ENCODE measurements at places on chromosomes 3 and 15. TPM values are rescaled to one million over a fixed set of nuclear protein-coding genes. Genes with fewer than 3 reads are reported as not detected.
A peak's percentile ranks its signal among the peaks of the same experiment; 100 is the strongest.

Gene HIGD2B
- not detected for total RNA-seq

Gene ARGFX
- not detected for total RNA-seq

Gene COL6A5
- not detected for total RNA-seq

Gene RTP3
- total RNA-seq = not detected

Gene MAN2C1
- 244 TPM for total RNA-seq

Gene EEFSEC
- 26.7 TPM for total RNA-seq

Gene LRRC2
- total RNA-seq = 0.77 TPM

Gene PATL2
- 0.33 TPM for total RNA-seq

Gene CCR9
- total RNA-seq = 0.27 TPM

Gene CHRD
- 33.0 TPM for total RNA-seq

Gene SLC2A2
- not detected for total RNA-seq

DNA sequence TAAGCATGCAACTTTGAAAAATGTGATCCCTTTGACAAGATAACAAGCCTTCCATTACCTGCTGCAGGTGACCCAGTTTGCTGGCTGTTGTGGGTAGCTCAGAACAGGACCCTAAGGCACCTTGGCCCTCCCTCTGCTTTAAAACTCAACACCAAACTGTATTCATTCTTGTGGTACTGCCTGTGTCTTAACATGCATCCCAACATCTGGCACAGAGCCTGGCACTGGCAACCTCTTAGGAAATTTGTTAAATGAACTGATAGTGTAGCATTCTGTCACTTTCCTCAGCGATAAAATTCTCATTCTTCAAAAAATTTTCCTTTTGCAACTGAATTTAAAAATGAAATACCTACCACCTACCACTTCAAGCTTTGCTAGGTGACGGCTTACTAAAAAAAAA lies 287.3 kb upstream of the ADAMTS9 start:
- DNase-seq = peak; percentile 52
- H3K36me3 ChIP-seq = no peaks in the 10 kb centered on the region
- H3K4me3 ChIP-seq = no peak overlapping the region

DNA sequence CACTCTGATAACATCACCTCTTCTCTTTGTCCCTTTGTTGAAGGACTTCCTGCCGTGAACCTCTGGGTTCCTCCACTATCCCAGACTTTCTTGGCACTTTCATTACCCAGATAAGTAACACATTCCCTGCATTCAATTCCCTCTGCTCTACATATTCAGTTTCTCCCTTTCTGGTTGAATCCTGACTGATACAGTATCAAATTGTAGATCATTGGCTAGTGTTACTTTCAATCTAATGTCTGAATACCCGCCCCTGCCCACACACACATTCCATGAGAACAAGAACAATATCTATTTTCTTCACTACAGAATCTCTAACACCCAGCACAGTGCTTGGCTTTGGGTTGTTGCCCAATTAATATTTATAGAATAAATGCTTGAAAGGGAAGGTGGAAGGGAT lies 163.5 kb downstream of the ABHD5 start:
- peaks cover 29% of the 10 kb centered on the region for H3K27me3 ChIP-seq
- H3K27ac ChIP-seq = no peak overlapping the region
- no peak for DNase-seq

- H3K4me1 ChIP-seq = peaks cover 13% of the 10 kb centered on the region
- H3K27me3 ChIP-seq = no peaks in the 10 kb centered on the region
- no peak for DNase-seq
- no peak overlapping the region for H3K27ac ChIP-seq
These were observed 479.4 kb downstream of the ERC2 start for GRCh38 chr3:55988905-55989304.

DNA sequence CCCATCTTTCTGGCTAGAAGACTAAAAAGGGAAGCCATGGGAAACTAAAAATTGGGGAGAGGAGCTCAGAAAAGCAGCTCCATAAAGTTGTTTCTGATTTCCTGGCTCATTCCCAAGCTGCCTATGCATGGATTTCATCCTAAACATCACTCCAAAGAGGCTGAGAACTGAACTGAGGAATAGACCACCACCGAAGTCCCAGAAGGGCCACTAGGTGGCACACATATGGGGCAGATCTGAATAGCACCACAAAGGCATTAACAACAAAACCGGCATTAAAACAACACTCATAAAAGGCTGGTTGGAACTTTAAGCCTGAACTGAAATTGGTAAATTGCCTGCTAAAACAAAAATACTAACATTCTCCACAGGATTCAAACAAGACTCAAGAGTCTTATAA lies 106.3 kb downstream of the PLD1 start:
- no peaks in the 10 kb centered on the region for H3K4me1 ChIP-seq
- H3K27me3 ChIP-seq = no peaks in the 10 kb centered on the region
- H3K27ac ChIP-seq = no peak overlapping the region
- DNase-seq = peak; percentile 65
- peaks cover 5% of the 10 kb centered on the region for H3K36me3 ChIP-seq
- H3K4me3 ChIP-seq = no peak overlapping the region

DNA sequence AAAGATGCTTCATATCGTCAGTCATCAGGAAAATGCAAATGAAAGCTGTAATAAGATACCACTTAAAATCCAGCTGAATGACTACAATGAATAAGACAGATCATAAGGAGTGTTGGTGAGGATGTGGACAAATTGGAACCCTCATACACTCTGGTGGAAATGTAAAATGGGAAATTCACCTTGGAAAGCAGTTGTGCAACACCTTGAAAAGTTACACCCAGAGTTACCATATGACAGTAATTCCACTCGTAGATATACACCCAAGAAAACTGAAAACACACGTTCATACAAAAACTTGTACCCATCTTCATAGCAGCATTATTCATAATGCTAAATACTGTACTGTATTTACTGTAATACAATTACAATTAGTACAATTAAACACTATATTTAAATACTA lies 2.3 kb downstream of the TTC23 start:
- no peaks in the 10 kb centered on the region for H3K27me3 ChIP-seq
- H3K4me1 ChIP-seq = peaks cover 14% of the 10 kb centered on the region
- H3K36me3 ChIP-seq = peaks cover 7% of the 10 kb centered on the region
- H3K27ac ChIP-seq = no peak overlapping the region

- no peak for DNase-seq
- no peak overlapping the region for H3K4me3 ChIP-seq
- no peaks in the 10 kb centered on the region for H3K36me3 ChIP-seq
- H3K27ac ChIP-seq = peak overlapping the region; percentile 71
These were observed 35.0 kb upstream of the DNAJC13 start for GRCh38 chr3:132382267-132382666.

- DNase-seq = no peak
- H3K36me3 ChIP-seq = no peaks in the 10 kb centered on the region
- H3K4me1 ChIP-seq = no peaks in the 10 kb centered on the region
- H3K4me3 ChIP-seq = no peak overlapping the region
- no peaks in the 10 kb centered on the region for H3K27me3 ChIP-seq
These were observed 6.3 kb downstream of the CHAC1 start for GRCh38 chr15:40959331-40960141.

- H3K4me3 ChIP-seq = no peak overlapping the region
- no peak overlapping the region for H3K27ac ChIP-seq
- no peaks in the 10 kb centered on the region for H3K27me3 ChIP-seq
These were observed 6.8 kb downstream of the SERPINI1 start for GRCh38 chr3:167742338-167742737.

GRCh38 chr3:36992806-36993325 lies at the start of gene EPM2AIP1:
Gene EPM2AIP1, minus strand, starts transcription at chr3:36993131. Its CDS starts 54 bp downstream, at chr3:36993077.
- H3K4me3 ChIP-seq = peak within 1 kb of the TSS; percentile 69
- peaks cover 2% of the 10 kb centered on the region for H3K36me3 ChIP-seq
- peak; percentile 99 for DNase-seq
- peak within 1 kb of the TSS; percentile 98 for H3K27ac ChIP-seq

- H3K4me1 ChIP-seq = no peaks in the 10 kb centered on the region
- H3K27ac ChIP-seq = peak overlapping the region; percentile 31
- peaks cover 27% of the 10 kb centered on the region for H3K36me3 ChIP-seq
- H3K27me3 ChIP-seq = no peaks in the 10 kb centered on the region
These were observed 32.5 kb downstream of the RBPMS2 start for GRCh38 chr15:64742921-64743320.

Data from cardiac muscle cell (in vitro differentiated cells and primary cell).